ENCODE measurements at places on chromosomes 16 and 17. TPM values are rescaled to one million over a fixed set of nuclear protein-coding genes. Genes with fewer than 3 reads are reported as not detected.

Gene PHKB
- 96.6 TPM for total RNA-seq

Gene CES3
- total RNA-seq = 0.74 TPM

Gene OGFOD3
- 13.9 TPM for total RNA-seq

Gene ZG16
- total RNA-seq = not detected

Gene UBALD2
- total RNA-seq = 247 TPM

Gene CCL2
- total RNA-seq = not detected

Gene SLC38A8
- total RNA-seq = not detected

Gene SLC39A11
- total RNA-seq = 32.2 TPM

Gene MTSS2
- 2.9 TPM for total RNA-seq

Gene CCR7
- 192 TPM for total RNA-seq

Gene CNGB1
- not detected for total RNA-seq

Gene P2RX5
- 16.7 TPM for total RNA-seq

Gene EIF1
- total RNA-seq = 2,625 TPM

Gene GAS7
- total RNA-seq = 0.76 TPM
